Cortex of kidney (tissue), 1 donor: ENCODE measurements at places on chromosomes 6 and 20.

GRCh38 chr6:84197708-84198107, 29.7 kb downstream of the CEP162 start:
- DNase-seq, result no peak

GRCh38 chr6:93021235-93021915, 398.0 kb downstream of the EPHA7 start:
- no peak for DNase-seq

DNA sequence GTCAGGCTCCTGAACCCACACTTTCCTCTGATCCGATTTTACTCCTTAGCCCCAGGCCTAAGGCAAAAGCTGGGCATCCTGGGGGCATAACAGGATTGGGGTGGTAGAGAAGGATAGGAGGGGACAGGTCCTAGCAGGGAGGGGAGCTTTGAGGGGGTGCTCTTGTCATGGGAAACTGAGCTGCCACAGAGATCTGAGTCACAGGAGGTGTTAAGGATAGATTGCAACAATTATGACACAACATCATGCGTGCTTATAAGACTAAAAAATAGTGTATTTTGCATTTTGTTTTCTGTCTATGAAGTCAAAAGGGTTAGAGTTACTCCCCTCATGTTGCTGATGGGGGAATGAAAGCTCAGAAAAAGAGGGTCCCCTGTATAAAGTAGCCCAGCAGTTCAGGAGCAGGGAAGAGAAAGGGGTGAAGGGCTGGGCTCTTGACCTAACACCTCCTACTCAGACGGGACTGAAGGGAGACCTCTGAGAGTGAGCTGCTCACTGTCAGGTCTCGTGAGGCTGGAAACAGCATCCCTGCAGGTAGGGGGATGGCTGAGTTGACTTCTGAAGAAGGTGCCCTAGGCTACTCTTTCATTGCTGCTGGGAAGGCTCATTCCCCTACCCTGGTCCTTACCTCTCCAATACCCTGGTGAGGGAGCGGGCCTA, 2.0 kb downstream of the GLP1R start:
- DNase-seq, result no peak

DNA sequence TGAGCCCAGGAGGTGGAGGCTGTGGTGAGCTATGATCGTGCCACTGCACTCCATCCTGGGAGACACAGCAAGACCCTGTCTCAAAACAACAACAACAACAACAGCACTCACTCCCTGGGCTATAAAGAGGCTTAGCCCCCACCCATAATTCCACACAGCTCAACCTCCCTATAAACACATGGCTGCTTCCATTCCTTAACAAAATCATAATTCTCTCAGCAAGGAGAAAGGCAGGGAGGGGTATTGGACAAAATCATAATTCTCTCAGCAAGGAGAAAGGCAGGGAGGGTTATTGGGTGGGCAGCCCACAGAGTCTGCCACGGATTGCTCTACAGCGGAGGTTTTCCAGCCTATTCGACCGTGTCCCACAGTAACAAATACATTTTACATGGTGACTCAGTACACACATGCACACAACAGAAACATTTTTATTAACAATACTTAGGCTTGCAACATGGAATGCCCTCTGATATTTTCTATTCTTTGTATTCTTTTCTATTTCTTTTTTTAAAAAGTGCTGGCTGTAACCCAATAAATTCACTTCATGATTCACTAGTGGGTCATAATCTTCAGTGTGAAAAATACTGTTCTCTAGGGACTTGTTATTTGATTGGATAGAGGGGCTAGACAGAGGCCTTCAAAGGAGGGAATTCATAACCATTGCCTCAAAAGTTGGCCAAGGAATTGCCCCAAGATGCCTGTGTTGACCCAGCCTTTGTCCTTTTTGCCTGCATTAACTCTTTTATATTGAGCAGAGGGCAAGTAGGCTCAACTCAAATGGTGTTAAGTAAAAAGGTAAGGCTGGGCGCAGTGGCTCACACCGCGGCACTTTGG, 50.6 kb upstream of the ZMYND8 start:
- DNase-seq, result no peak

DNA sequence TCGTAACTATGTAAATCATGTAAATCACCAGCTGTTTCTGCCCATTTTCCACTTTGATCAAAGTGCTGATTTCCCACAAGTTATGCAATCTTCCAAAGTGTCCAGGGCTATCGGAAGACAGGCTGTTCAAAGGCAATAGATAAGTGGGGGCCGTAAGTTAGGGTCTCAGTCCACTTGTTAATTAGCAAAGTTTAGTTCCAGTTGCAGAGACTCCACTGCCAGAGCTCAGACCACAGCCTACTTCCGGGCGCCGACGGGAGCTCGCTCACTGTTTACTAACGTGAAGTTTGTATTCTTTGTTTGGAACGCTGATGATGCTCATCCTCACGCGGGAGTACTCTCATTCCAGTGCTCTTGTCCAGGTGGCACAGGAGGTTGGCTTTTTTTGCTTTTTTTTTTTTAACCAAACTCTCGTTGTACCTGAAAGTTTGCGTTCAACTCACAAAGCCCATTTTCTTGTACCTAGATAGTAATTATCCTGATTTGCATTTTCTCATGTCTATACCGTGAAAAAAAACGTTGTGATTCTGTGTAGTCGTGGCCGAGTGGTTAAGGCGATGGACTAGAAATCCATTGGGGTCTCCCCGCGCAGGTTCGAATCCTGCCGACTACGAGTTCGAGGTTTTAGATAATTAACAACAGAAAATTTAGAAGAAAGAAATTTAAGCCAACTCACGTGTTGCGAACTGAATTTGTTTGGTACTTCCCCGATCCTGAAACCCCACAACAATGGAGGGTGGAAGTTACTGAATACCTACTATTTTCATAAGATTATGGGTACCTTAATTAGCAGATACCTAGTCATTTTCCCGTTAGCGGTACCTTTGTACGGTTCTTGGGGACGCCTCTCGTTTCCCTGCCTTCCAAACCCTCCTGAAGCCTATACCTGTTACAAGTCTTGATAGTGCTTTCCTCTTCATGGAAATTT, 29.9 kb upstream of the ZNF184 start:
- no peak for DNase-seq

GRCh38 chr6:14001329-14002012, 76.7 kb downstream of the RNF182 start:
- no peak for DNase-seq

GRCh38 chr6:122389704-122390372, 9.6 kb upstream of the HSF2 start:
- DNase-seq, result no peak

GRCh38 chr6:123908797-123909196, 105.1 kb downstream of the NKAIN2 start:
- DNase-seq, result no peak

- no peak for DNase-seq
Measured at GRCh38 chr6:28884423-28885131, 39.2 kb downstream of the TRIM27 start.

GRCh38 chr6:132188556-132189264, 212.6 kb downstream of the MOXD1 start:
- no peak for DNase-seq

DNA sequence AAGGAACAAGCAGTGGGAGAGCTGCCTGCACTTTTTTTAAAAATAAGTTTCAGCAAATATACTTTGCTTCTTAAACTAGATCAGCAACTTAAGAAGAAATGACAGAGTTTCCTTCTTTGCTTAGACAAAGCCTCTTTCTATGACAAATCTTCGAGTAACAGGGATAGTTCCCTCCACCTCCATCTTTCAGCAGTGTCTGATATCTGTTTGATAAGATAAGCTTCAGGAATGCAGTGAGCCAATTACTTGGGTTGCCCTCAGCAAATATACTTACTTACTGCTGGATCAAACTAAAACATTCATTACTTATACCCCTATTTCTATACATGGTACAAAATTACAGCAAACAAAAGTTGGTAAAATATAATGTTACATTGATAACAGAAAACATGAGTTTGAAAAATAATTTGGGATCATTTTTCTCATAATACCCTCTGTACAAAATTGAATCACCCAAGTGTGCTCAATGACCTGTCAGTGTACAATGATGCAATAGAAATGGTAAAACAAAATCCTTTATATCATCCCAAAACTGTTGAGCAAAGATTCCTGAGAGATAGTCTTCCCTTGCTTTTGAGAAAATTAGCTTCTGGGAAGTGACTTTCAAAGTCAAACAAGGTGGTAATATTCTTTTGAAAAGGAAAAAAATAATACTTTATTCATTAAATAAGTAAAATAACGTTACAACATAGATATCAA, 24.5 kb downstream of the FRK start:
- no peak for DNase-seq

- peak; percentile 26 for DNase-seq
Measured at GRCh38 chr6:13814176-13814937, at the start of gene MCUR1. Gene MCUR1, minus strand, starts transcription at chr6:13814557. Its CDS starts 128 bp downstream, at chr6:13814429.

DNA sequence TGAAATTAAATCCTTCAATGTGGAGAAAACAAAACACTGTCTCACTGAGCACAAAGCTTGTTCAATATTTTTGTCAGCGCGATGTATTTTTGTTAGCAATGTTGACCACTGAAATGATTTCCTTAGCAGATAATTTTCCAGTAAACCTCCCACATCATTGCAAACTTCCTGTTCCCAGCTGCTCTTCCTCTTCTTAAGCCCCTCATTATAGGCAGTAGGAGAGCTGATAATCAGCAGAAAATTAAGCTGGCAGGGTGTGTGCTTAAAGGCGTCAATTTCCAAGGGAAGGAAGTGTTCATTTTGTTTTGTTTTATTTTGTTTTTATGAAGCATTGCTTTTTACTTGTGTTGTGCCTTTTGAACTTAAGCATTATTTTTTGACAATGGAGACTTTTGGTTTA, 29.1 kb upstream of the TMEM14A start:
- DNase-seq, result no peak

- DNase-seq, result no peak
Measured at GRCh38 chr6:128659276-128659675, 138.9 kb upstream of the PTPRK start.

- no peak for DNase-seq
Measured at GRCh38 chr20:43372051-43372450, 85.6 kb upstream of the SRSF6 start.

- DNase-seq, result no peak
Measured at GRCh38 chr6:1497761-1498105, 108.4 kb downstream of the FOXF2 start.

GRCh38 chr20:61514396-61514795, 262.3 kb downstream of the CDH4 start:
- DNase-seq, result no peak

DNA sequence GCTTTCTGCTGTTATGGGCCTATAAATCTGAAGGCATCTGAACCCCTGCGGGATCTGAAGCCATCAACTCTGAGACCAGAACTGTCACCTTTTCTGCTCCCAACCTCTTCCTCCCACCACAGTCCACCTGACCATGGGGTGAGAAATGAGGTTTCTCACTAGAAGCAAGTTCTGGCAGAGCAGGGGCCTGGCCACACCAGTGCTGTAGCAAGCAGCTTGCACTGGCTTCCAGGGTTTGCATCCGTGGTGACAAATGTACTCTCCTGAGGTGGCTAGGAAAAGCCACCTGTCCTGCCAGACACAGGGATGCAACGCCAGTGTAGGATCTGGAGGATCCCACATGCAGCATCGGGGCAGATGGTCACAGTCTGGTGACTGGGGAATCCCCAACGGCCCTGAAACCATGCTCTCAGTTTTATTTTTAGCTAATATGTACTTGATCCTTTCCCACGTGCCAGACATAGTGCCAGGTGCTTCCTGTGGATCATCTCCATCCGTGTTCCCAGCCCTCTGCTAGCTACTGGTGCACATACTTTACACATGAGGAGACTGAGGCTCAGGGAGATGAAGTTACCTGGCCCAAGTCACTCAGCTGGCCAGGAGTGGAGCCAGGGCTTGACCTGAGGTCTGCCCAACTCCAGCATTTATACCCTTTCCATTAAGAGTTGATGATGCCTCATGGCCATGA, 122.1 kb upstream of the SPACA1 start:
- no peak for DNase-seq

DNA sequence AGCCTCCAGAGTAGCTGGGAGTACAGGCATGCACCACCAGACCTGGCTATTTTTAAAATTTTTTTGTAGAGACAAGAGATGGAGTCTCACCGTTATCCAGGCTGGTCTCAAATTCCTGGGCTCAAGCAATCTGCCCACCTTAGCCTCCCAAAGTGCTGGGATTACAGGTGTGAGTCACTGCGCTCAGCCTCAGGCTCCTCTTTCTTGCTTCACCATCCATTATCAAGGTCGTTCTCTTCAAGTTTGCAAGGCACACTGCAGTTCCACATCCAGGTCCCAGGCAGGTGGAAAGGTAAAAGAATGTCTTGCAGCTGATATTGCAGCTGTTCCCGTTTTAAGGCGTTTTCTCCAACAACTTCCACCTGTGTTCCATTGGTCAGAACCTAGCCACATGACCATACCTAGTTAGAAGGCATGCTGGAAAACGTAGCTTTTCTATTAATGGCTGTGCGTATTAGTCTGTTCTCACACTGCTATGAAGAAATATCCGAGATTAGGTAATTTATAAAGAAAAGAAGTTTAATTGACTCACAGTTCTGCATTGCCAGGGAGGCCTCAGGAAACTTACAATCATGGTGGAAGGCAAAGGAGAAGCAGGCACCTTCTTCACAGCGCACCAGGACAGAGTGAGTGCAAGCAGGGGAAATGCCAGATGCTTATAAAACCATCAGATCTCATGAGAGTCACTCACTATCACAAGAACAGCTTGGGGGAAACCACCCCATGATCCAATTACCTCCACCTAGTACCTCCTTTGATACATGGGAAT, 51.7 kb downstream of the PCNA start:
- DNase-seq, result no peak

DNA sequence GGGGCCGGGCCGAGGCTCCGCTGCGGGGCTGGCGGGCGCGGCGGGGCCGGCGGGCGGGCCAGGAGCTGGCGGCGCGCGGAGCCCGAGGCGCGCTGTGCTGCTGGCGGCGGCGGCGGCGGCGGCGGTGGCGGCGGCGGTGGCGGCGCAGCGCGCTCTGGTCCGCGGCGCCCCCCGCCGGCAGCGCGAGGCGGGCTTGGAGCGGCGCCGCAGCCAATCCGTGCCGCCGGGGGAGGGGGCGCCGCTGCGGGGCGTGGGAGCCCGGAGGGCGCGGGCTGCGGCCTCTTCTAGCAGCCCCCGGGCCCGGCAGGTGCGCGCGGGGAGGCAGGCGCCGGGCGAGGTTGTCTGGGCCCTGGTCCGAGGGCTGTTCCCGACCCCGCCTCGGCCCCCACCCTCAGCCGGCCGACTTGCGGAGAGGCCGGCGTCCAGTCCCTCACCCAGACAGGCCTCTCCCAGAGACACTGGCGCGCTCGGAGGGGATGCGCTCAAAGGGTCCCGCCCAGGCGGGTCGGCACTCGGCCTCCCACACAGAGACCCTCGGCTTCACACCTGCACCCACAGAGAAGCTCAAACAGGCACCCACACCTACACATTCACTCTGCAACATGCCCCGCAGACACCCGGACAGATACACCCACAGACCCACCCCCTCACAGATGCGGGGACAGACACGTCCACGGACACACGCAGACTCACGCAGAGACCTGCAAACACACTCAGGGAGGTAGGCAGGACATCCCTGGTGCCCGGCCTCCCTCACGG, at the start of gene RIMS4:
Gene RIMS4, minus strand, starts transcription at position 156 of the 759 bp plus-strand sequence. CDS start 275 bp downstream, outside the sequence.
- DNase-seq, result no peak
